ENCODE measurements at places on chromosomes 2 and 18.

- no peak for DNase-seq
Measured at GRCh38 chr2:192183296-192183695, 11.4 kb downstream of the TMEFF2 start.

GRCh38 chr18:60838677-60839076 is 466.1 kb upstream of the MC4R start:
- no peak for DNase-seq

DNA sequence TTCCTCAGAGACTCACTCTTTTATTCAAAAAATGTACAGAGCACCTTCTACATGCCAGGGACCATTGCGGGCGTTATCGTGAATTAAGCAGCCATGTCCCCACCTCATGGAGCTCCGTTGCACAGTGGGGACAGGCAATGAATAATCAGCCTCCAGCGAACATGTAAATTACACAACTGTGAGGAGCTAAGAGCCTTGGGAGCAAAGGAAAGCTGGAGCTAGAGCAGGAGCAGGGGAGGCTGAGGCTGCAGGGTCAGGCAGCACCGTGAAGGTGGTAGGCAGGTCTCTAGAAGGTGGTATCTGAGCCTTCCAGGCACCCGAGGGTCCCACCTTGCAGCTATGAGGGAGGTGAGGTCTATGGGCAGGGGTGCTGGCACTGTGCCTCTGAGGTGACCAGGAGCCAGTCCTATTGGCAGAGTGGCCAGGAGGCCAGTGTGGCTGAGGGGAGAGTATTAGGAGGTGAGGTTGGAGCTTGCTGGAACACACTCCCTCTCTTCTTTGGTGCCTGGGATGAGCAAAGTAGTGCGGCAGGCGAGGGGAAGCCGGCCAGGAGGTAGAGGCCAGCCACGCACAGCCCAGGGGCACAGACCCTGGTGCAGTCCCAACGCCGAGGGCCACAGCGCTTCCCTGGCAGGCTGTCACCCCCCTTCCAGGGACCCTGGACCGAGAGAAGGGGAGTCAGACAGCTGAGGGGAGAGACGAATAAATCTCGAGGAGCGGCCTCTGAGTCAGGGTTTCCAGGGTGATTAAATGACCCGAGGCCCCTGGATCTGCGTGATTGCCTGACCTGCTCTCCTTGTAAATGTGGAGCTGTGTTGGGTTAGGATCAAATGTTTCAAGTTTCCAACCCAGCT is 167.3 kb downstream of the SEPTIN10 start:
- DNase-seq, result no peak

GRCh38 chr2:239943991-239944631 is 81.0 kb downstream of the NDUFA10 start:
- no peak for DNase-seq

DNA sequence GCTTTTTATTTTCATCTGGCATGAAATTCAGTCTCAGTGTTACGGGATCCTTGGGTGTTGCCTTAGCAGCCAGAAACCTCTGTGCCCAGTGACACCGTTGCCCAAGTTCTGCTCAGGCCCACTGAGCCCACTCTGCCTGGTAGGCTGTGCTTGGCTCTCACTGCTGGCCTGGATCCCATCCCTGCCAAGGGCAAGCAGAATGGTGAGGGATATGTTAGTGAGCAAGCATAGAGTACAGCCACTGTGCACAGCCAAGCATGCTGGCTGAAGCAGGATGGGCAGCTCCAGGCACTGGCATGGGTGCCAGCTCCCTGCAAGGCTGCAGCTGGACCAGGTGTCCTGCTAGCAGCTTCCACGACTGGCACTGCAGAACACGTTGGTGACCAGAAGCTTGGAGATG is 194.7 kb upstream of the TFPI start:
- no peak for DNase-seq

DNA sequence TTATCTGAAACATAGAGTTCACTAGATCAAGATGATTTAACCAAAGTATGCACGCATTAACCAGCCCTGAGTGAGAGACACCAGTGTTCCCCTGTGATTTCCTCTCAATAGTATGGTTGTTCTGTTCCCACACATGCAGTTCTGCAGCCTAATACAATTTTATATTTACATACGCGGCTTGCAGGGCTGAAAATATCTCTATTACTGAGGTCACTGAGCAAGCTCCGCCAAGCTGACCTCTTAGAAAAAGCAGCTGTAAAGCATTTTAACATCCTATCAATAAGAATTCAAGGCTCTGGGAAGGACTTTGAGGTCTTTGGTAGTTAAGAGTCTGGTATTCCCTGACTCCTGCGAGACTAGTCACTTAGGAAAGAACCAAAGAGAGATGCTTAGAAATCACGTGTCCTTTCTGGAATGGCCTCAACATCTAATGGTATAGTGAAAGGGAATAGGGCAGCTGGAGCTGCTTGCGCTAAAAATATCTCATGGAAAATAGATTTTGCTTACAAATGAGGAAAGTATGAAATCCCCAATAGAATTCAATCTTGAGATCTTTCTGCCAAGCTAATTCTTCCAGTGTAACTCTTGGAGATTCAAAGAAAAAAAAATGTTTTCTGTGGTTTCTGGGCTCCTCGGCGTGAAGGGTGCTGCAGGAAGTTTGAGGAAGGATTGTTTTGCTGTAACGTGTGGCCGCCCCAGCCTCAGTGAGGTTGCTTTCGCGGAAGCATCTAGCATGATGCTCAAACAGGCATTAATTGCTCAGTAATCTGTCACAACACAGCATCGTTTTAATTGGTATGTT is 59.2 kb downstream of the DOCK10 start:
- DNase-seq, result no peak

DNA sequence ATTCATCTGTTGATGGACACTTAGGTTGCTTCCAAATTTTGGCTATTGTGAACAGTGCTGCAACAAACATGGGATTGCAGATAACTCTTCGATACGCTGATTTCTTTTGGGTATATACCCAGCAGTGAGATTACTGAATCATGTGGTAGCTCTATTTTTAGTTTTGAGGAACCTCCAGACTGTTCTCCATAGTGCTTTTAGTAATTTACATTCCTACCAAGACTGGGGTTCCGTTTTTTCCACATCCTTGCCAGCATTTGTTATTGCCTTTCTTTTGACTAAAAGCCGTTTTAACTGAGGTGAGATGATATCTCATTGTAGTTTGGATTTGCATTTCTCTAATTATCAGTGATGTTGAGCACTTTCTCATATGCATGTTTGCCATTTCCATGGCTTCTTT is 200.3 kb downstream of the MBD5 start:
- no peak for DNase-seq

- peak; percentile 70 for DNase-seq
Measured at GRCh38 chr18:35494251-35495220, 3.2 kb downstream of the INO80C start.

- DNase-seq, result no peak
Measured at GRCh38 chr2:233115741-233116140, 55.6 kb downstream of the INPP5D start.

- no peak for DNase-seq
Measured at GRCh38 chr2:44045061-44045460, 49.3 kb upstream of the LRPPRC start.

GRCh38 chr18:76396792-76397191 is 98.2 kb downstream of the ZNF516 start:
- DNase-seq, result no peak

DNA sequence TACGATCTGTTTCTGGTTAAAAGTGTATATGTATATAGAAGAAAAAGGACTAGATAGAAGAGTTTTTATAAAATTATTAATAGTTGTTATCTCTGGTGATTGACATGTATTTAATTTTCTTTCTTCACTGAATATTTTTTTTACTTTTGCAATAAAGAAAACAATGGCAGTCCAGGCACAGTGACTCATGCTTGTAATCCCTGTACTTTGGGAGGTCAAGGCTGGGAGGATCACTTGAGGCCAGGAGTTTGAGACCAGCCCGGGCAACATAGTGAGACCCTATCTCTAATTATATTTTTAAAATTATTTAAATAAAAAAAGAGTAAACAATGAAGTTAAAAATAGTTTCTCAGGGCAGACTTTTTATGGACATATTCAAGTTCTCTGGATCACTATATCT is 114.7 kb downstream of the FAM117B start:
- no peak for DNase-seq

DNA sequence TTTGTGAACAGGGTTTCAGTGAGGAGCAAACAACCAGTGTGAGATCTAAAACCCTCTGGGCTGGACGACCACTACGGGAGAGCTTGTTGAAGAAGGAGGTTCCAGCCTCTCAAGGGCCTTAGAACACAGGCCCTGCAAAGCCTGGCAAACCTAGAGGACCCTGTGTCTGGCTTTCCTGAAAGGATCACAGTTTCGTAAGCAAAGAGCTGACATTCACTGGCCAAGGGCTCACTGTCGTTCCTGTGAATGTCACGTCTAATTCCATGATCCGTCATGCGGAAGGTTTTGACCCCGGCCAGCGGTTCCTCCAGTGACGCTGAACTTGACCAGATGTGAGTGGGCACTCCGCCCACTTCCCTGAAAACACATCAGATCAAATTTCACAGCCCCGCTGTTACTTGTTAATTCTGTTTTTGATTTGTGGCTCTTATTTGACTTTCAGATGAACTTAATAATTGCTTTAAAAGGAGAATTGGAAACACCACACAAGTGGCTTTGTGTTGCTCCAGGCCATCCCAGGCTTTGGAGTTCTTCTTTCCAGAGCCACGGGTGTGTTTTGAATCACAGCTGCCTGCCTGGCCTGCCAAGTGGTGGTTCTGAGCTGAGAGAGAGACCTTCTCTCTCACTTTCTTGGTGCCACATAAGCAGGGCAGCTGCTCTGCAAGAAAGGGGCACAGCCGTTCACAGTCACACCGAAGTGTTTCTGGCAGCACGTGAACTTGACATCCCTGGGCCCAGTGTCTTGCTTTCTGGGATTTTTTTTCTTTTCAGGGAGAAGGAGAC is 308.4 kb downstream of the NDUFA10 start:
- no peak for DNase-seq

GRCh38 chr2:234044157-234044556 is 6.3 kb upstream of the SPP2 start:
- DNase-seq, result no peak

DNA sequence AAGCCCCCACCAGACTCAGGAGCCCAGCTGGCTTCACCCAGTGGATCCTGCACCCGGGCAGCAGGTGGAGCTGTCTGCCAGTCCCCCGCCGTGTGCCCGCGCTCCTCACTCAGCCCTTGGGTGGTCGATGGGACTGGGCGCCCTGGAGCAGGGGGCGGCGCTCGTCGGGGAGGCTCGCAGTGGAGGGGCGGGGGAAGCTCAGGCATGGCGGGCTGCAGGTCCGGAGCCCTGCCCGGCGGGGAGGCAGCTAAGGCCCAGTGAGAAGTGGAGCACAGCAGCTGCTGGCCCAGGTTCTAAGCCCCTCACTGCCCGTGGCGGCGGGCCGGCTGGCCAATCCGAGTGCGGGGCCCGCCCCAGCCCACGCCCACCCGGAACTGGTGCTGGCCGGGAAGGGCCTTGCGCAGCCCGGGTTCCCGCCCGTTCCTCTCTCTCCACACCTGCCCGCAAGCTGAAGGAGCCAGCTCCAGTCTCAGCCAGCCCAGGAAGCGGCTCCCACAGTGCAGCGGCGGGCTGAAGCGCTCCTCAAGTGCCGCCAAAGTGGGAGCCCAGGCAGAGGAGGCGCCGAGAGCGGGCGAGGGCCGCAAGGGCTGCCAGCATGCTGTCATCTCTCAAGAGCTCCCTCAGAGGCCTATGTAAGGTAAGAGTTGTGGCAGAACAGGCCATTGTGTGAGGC is 1307.8 kb upstream of the TMEFF2 start:
- DNase-seq, result no peak
